Stimulated activated CD8-positive, alpha-beta memory T cell treated with anti-CD3 and anti-CD28 coated beads, Interleukin-4, amount 100 ng/mL, for 4 hours (primary cell): ENCODE measurements at places on chromosomes 4 and X.

- no peak for DNase-seq
These were observed 32.2 kb upstream of the MAGEA10 start for GRCh38 chrX:152170621-152171020.

DNA sequence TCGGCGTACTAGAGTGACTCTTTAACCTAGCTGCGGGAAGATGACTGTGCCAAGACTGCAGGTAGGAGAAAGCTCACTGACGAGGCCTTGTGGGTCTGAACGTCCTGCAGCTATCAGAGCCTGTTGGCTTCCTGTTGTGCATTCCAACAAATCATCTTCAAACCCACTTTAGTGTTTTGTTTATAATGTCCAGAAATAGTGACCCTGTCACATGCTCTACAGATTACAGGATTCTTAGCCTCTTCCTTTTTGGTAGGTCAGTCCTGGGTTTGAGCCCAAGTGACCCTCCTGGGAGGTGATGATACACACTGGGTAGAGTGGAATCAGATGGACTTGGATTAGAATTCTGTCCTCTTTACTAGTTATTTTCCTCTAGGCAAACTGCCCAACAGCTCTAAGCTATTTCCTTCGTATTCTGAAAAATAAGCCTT, 33.2 kb downstream of the HTT start:
- DNase-seq, result no peak

GRCh38 chr4:6986072-6986780, 56.9 kb upstream of the TADA2B start:
- DNase-seq, result no peak

GRCh38 chr4:151340751-151341385, 15.5 kb upstream of the SH3D19 start:
- DNase-seq, result no peak

- no peak for DNase-seq
These were observed 19.0 kb downstream of the GAB3 start for GRCh38 chrX:154731881-154732280.

GRCh38 chr4:17690898-17691297, 76.5 kb downstream of the MED28 start:
- no peak for DNase-seq

DNA sequence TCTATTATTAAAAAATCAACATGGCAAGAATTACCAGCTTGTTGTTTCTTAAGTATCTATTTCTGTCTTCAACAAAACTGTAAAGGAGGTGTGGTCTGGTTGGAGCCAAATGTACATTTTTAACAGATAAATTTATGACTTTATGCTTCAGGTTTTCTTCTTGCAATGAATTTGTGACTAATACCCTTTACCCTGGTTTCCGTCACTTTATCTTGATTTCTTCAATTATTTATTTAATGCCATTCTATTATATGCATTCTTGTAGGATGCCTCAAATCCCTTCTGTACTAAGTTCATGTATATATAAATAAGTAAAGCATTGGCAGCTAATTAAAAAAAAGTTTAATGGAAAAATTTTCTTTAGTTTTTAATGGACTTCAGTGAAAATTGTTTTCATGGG, 41.5 kb upstream of the ANXA3 start:
- no peak for DNase-seq

GRCh38 chrX:37961118-37961517, 45.2 kb upstream of the SYTL5 start:
- no peak for DNase-seq

DNA sequence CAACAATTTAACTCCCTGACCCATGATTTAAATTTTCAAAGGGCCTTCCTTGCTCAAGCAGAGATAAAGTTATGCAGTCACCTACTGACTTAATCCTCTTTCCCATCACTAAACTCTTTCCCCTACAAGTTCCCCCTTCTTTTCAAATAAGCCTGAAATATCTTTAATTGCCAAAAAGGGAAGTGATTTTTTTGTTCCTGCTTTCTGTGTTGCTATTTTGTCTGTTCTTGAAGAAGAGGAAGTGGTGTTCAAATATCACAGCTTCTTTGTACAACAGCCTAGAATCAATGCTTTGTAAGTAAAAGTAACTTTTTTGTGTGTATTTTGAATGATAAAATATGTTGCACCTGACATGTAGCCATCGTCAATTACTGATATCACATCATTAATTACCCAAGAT, 595.9 kb downstream of the CENPC start:
- DNase-seq, result no peak

DNA sequence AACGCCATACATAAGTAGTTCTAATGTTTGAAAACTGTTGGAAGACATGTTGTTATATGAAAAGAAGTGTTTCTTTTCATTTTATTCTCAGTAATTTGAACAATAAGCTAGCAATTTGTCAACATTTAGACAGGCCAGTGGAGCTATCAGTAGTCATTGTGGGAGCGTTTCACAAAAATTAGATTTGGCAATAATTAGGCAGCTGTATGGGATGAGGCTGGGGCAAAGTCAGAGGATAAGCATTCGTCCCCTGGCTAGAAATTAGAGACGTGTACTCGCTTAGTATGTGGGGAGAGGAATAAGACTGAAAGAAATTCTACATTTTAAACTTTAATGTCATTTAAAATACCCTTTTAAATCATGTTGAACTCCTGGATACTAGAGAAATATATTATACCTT, 70.6 kb downstream of the TMEM144 start:
- no peak for DNase-seq

- no peak for DNase-seq
These were observed 75.7 kb upstream of the ANK2 start for GRCh38 chr4:112973750-112974251.

DNA sequence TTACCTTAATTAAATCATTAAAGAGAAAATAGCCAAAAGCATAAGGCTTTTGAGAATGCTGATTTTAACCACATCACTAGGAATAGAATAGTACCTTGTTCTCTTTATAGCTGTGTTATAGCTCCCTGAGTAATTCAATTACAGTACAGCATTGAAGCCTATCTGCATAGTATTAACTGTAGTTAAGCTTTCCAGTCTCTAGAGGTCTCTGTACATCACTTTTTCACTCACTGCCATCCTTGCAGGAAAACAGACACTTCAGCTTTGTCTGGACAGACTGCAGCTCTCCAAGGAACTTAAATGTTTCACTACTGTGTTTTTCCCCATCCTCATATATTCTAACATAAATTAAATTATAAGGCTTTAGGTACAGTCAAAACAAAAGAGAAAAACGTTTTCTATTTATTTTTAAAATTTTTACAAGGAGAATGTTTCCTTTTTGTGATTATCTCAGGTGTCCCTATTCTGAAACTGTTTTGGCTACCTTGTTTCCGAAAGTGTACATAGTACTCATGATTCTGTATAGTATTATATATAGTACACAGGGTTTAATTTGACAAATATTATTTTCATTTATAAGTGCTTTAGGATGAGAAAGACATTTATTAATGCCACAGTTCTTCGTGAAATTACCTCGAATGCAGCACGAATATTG, 407.9 kb downstream of the PCDH18 start:
- no peak for DNase-seq

DNA sequence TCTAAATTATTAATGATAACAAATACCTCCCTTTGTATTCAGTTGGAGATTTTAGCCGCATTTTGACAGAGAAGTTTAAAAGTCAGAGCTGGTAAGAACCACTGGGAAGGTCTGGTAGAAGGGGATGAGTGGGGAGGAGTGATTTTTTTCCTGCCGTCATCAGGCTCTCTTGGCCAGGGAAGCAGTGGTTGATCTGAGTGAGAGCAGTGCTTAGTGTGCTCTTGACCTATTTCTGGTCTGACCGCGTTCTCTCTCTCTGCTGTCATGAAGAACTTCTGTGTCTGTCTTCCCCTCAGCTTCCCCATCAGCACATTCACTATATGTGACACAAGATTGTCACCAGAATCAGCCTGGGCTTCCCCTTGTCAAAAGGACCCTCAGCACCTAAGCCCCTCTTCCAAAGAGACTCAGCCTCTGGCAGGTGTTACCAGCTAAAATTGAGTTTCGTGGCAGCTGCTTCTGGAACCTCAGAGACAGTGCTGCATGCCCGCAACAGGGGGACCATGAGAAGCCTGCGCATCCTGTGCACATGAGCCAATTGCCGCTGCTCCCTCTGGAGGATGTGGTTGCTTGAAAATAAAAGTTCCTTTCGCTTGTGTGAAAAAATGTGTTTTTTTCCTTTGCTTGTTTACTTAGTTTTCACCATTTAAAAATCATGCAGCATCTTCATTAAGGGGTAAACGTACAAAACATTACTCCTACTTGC, 268.9 kb downstream of the C4orf33 start:
- no peak for DNase-seq

GRCh38 chr4:151218343-151218742, 58.6 kb upstream of the PRSS48 start:
- no peak for DNase-seq

GRCh38 chr4:84028340-84028739, 470.8 kb downstream of the NKX6-1 start:
- DNase-seq, result no peak

DNA sequence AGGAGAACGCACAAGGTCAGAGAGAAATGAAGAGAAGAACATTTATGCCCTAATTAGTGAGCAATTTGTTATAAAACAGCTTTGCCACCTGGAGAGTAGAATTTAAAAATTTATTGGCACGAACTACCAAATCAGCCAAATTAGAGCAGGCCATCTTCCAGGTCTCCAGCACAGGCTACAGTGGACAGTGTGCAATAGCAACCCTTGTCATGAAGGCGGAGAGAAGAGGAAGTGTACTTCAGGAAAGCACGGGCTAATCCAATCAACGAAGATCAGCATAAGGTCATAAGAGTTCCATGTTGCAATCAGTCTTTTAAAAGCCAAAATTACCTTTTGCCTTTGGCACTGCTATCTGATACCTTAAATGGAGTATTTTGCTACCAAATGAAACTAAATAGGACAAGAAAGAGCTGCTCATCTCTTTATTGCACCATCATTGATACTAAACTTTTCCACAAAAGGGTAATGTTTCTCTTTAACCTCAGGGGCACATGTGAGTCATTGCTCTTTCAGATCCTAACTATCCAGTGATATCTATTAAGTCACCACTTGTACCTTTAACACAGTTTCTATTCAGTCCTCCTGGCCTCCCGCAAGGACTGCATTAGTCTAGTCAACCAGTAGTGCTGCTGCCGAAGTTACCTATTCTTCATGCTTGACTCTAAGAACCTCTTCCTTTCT, 19.9 kb downstream of the ANK2 start:
- DNase-seq, result no peak

- DNase-seq, result no peak
These were observed 118.2 kb downstream of the FBXW7 start for GRCh38 chr4:152417673-152418072.

DNA sequence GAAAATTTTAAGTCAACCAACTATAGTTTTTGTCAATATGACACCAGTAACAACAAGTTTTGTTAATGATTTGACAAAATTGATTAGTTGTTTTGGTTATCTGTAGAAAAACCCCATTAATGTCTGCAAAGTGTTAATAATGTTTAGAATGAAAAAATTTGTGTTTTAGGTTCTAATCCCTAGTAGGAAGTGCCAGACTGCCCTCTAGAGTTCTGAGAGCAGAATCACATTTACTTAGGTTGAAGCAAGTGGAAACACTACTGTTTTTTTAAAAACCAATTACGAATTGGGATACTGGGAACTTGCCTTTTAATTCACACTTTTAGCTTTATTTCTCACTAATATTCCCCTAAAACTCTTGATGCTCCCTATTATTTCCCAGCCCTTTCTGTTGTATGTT, 101.1 kb upstream of the CYLC1 start:
- DNase-seq, result no peak

GRCh38 chr4:10003666-10004065, 17.6 kb downstream of the SLC2A9 start:
- DNase-seq, result no peak

DNA sequence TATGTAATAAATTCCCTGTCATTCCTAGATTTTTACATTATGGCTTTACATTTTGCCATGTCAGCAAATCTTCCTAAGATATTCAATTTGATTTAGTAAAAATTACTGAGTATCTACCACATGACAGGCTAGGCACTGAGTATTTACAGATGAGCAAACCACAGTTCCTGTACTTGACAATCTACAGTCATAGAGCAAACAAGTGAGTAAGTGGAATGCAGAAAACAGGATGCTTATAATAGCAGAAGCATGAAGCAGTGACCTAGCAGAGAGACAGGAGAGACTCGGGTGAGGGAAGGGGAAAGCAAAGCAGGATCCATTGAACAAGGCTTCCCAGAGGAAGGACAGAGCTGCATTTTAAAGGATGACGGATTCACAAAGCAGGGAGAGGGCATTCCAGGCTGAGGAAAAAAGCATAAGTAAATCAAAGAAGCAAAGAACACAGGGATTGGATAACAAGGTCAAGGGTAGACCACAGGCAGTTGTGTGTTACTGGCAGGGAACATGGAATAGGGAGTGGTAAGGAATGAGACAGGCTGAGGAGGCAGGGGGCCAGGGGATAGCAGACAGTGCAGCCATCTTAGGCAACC, 124.7 kb upstream of the C1QTNF7 start:
- no peak for DNase-seq

DNA sequence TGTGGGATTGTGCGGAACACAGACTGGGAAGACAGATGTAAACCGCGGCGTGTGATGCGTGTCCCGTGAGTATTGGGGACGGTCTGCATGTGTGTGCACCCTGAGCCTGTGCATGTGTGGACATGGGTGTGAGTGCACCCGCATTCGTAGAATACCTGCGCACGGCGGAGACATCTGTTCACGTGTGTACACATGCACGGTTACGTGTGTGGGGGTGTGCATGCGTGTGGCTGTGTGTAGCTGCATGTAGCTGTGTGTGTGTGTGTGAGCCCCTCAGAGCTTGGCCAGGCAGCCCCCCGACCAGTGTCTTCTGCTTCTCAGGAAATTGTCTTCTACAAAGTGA, 19.6 kb downstream of the ATP5ME start:
- DNase-seq, result no peak

DNA sequence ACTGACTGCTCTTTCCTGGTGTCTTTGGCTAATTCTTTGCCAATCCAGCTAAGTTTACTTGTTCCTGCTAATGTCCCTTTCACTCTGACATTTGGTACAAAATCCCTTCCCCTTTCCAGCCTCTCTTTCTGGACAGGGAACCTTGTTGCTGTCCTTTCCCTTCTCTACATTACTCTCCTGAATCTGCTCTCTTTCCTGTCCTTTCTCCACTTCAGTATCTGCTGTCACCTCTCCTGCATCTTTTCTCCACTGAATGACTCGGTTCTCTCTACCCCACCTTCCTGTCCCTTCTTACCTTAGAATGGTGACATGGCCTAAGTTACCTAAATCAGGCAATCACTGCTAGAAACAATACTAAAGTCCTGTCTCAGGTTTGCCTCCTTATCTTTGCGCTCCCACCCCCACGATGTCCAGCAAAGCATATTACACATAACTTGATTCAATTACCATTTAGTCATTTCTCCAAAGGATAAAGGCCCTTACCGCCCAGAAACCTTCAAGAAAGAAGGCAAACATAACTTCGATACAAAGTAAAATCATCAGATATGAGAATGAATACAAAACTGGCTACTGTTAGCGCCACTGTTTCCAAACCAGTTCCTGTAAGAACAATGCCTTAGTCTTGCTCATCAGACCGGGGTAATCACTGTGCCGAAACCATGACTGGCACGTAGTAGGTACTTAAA, 890 bp downstream of the BOD1L1 start:
- DNase-seq, result no peak

DNA sequence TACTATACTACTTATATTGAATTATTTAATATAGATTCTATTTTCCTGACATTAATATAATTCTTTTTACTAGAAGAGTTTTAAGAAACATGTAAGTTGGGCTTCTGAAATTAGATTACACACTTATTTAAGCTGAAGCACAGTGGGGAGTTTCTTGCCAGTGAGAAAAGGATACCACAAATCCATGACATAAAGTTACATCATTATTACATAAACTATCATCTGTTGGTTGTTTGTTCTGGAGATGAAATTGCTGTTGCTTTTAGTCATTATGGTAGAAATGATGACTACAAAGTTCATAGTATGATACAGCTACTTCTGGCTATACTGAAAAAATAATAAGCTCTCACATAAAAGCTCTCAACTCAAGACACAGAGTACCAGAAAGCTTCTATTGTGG, 880.4 kb downstream of the PCDH18 start:
- no peak for DNase-seq
